Stimulated activated CD8-positive, alpha-beta memory T cell treated with anti-CD3 and anti-CD28 coated beads, Interleukin-4, amount 100 ng/mL, for 4 hours (primary cell): ENCODE measurements at places on chromosomes 16 and 17.

- DNase-seq = no peak
These were observed 15.9 kb downstream of the CASKIN2 start for GRCh38 chr17:75499313-75500022.

- no peak for DNase-seq
These were observed at the start of gene CCDC92B for GRCh38 chr17:2749058-2749783. CCDC92B (minus strand) TSS chr17:2749652; CDS start chr17:2735145, 14,507 bp downstream.

GRCh38 chr17:77253611-77254051 lies 112.9 kb downstream of the SEC14L1 start:
- DNase-seq = no peak

DNA sequence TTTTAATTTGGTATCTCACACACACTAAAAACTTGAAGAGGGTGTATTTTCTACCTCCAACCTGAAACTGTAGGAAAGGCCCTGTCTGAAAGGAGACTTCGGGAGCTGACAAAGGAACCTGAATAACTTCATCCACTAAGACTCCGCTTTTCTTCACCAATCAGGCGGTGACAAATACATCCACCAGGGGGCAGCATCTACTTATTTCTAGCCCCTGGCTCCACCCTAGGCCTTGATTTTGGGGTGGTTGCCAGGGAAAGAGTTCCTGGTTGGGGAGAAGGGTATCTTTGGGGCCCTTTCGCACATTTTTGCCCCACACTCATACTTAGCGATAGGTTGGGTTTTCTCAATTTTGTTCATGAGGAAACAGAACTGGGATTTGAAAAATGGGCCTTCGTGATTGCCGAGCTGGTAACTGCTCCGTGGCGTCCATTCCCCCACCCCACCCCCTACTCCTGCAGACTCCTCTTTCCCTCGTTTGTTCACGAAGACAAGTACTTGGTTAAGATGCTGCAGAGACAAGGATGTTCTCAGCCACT lies 4.8 kb upstream of the ARL4D start:
- peak; percentile 90 for DNase-seq

- peak; percentile 11 for DNase-seq
These were observed 21.7 kb downstream of the KNOP1 start for GRCh38 chr16:19696328-19696727.

DNA sequence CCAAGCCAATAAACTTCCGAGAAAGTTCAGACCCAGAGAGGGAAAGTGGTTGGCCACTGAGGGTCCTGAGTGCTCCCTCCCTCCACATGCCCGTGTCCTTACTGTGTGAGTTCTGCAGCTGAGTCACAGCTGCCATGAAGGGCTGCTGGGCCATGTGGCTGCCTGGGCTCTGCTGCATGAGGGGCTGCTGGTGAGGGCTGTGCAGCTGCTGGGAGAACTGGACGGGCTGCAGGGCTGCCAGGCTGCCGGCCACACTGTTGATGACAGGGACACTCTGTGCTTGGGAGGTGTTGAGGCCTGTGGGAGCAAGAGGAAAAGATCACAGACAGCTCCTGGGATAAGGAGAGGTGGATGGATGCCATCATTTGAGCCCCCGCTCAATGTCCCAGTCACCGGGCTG lies 44.0 kb downstream of the HNF1B start:
- DNase-seq = no peak

DNA sequence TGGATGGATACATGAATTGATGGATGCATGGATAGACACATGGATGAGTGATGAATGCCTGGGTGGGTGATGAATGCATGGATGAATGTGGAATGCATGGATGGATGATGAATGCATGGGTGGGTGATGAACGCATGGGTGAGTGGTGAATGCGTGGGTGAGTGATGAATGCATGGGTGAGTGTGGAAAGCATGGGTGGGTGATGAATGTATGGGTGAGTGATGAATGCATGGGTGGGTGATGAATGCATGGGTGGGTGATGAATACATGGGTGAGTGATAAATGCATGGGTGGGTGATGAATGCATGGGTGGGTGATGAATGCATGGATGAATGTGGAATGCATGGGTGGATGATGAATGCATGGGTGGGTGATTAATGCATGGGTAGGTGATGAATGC lies 83.9 kb upstream of the HSBP1 start:
- no peak for DNase-seq

DNA sequence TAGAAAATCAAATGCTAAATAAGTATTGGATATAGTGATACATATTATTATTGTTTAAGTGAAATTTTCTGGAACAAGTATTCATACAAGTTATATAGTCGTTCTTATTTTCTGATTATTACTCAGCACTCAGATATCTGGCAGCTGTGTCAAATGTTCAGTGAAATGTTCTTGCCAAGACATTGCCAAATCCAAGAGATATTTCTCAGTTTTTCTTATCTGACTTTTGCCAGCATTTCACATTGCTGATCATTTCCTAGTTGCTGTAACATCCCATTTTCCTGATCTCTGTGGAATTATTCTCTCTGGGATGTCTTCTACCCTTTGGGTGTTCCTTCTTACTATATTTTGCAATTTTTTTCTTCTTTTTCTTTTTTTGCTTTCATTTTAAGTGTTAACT lies 262.3 kb downstream of the KIF2B start:
- DNase-seq = no peak

GRCh38 chr17:74117999-74118421 lies 85.5 kb upstream of the RPL38 start:
- DNase-seq = no peak

DNA sequence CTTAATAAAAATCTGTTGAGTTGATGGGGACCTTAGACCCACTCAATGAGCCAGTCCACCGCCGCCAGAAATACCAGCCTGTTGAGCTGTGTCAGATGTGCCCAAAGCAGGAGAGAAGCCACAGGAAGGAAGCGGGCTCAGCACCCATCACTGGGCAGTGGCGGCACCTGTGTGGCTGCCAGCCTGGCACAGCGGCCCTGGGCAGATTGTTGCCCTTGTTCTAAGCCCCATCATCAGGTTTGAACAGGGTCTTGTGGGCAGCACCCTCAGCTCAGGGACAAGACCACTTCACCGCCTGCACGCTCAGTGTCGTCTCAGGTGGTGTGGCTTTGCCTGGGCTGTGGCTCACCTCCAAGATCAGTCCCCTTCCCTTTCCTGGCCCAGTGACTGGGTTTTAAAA lies 9.3 kb downstream of the ENDOV start:
- no peak for DNase-seq

DNA sequence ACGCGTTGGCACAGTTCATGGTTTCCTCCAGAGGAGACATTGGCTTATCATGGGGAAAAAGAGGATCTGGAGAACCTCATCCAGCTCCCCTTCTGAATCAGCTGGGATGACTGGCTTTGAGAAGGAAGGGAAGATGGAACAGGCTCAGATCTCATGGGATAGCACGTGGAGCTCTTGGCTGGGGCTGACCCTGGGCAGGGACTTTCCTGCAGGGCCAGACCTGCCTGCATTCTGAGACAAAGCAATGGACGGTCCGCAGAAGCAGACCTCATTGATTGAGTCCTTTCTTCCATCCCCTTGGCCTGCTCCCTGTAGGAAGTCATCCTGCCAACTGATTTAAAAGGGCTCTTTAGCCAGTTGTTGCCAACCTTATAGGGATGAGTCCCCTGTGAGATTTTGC lies 26.2 kb downstream of the PLCD3 start:
- DNase-seq = no peak

- no peak for DNase-seq
These were observed 6.3 kb downstream of the OSBPL7 start for GRCh38 chr17:47815106-47815918.

DNA sequence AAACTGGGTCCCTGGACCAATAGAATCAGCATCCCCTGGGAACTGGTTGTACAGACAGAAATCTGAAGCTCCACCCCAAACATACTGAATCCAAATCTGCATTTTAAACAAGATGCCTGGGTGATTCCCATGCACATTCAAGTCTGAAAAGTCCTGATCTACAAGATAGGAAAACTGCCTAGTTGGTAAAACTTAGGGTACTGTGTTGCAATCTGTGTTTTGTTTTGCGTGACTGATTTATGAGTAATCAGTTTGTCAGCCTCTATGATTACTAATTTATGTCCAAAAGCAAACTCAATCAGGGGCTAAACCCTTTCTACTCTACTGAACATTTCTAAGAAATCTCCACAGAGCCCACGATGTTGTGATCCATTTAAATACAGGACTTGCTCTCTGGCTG lies 103.8 kb downstream of the YPEL2 start:
- DNase-seq = no peak

GRCh38 chr17:73957564-73957963 lies 245.9 kb upstream of the RPL38 start:
- DNase-seq = no peak

DNA sequence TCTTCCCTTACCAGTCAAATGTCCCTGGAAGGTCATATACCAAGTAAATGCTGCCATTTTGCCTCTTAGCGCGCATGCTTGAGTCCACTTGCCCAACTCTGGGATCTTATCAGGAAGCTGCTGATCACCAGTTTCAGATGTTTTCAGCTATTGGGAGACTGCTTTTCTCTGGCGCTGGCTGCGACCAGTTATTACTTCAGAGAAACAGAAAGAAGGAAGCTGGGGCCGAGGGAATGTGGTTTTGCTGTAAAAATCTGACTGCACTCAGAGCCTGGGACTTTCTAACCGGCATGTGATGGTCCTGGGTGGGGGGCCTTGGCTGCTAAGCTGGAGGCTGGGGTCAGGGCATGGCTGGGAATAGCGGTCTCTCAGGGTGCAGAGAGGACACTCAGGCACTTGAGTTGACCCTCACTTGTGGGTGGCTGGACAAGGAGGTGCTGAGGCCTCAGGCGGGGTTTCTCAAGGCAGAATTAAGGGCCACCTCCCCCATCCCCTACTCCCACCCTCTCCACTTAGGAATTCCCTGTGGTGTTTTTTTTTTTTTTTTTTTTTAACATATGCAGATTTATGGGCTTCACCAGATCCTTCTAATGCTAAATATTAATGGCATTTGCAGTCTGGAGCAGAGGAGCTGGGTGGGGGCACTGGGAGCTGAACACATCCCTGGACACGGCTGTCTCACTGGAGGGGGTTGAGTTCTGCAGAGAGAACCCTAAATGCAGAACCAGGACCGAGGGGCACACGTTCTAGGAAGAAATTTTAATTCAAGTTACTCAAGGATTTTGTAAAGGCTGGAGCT lies 145.8 kb downstream of the CYLD start:
- no peak for DNase-seq

DNA sequence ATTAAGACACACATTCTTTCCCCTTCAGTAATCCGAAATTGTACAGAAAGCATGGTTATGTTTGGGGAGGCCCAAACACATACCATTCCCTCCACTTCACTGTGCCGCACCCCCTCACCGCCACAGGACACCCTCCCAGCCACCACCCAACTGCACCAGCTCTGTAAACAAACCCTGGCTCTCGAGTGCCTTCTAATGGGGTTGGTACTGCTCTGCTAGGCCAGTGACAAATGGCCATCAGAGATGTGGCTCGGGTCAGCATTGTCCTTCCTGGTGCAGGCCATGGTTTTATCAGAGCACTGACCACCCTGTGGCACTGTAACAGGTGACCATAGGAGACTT lies 24.0 kb upstream of the SREBF1 start:
- DNase-seq = no peak

DNA sequence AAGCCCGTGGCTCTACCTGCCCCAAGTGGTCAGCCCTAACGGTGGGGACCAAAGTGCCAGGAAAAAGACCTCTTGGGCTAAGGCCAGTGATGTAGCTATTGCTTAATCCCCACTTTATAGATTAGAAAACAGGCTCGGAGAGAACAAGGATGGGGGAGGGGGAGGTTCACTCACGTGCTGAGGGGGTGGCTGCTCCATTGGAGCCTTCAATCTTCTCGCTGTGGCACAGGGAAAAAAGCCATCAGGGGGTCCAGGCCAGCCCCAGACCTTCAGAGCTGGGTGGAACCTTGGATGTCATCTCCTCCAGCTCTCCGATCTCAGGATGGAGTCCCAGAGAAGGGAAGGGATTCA lies 45.9 kb downstream of the SRCIN1 start:
- DNase-seq = no peak

GRCh38 chr17:38709864-38710603 lies 5.0 kb downstream of the MLLT6 start:
- DNase-seq = no peak

DNA sequence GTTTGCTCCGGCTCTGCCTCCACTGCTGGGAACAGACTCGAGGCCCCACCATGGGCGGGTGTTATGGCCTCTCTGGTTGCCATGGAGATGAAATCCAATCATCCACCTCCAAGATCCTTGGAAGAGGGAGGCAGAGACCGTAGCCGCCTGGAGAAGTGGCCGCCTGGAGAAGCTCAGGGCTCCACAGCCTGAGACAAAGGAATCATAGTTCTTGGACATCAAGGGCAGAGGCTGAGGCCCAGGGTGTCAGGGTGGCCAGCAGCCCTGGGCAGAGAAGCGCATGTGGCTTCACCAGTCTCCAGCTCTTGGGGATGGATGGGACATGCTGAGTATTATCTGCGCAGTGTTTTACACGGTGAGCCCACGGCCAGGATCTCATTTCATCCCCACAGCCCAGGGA lies 36.2 kb downstream of the ABR start:
- DNase-seq = no peak

DNA sequence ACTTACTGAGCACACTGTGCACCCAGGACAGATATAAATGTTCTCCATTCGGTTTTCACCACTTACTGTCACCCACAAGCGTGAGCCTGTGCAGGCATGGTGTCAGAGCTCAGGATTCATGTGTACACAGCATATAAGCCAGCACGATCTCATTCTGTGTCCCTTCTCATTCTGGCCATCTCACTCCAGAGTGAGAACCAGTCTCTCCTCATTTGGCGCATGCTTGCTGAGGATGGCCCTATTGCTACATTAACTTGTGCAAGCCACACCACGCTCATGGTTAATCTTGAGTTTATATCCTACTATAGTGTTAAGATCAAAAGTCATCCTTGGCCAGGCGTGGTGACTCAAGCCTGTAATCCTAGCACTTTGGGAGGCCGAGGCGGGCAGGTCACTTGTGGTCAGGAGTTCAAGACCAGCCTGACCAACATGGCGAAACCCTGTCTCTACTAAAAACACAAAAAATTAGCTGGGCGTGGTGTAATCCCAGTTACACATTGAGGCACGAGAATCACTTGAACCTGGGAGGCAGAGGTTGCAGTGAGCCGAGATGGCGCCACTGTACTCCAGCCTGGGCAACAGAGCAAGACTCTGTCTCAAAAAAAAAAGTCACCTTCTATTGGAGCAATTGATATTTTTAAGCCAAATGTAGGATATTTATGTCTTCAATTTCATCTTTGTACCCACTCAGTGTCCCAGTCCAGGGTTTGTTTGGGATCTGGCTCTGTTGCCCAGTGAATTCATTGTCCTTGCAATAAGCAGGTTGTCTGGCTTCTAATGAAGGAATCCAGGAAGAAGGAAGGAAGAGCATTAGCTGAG lies 20.9 kb downstream of the SOCS1 start:
- no peak for DNase-seq

- no peak for DNase-seq
These were observed 101.8 kb upstream of the CIBAR2 start for GRCh38 chr16:85213926-85214675.

- no peak for DNase-seq
These were observed 4.3 kb downstream of the COTL1 start for GRCh38 chr16:84613408-84614072.

- no peak for DNase-seq
These were observed 4.7 kb upstream of the TBX21 start for GRCh38 chr17:47728214-47728877.
